ENCODE measurements at places on chromosomes 4 and X. TPM values are rescaled to one million over a fixed set of nuclear protein-coding genes. Genes with fewer than 3 reads are reported as not detected.

The XG gene
- 0.93 TPM for total RNA-seq

The SMIM10 gene
- 6.5 TPM for total RNA-seq

The RFC1 gene
- 37.6 TPM for total RNA-seq

The DCLK2 gene
- total RNA-seq, result 1.7 TPM

The CNGA2 gene
- total RNA-seq, result not detected

The TKTL2 gene
- total RNA-seq, result not detected

DNA sequence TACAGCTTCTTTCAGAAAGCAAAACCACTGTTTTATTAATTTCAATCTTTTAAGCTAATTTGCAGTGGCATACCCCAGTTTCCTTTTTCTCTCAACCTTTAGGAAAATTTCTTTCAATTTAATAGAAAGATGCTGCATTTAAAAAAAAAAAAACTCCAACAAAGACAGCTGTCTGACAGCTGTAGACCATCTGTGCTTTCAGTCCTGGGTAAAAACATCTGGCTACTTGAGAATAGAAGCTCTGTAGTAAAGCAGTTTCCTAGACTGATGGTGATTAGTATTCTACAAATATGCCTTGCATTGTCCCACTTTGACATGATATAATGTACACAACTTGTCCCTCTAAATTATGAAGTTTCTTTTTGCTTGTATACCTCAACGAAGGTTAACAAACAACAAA, 197.8 kb downstream of the EDA start:
- no peak for DNase-seq

- DNase-seq, result no peak
Measured at GRCh38 chr4:112007391-112007790, 137.9 kb upstream of the FAM241A start.

GRCh38 chr4:8365353-8365752, 75.2 kb downstream of the ACOX3 start:
- no peak for DNase-seq

DNA sequence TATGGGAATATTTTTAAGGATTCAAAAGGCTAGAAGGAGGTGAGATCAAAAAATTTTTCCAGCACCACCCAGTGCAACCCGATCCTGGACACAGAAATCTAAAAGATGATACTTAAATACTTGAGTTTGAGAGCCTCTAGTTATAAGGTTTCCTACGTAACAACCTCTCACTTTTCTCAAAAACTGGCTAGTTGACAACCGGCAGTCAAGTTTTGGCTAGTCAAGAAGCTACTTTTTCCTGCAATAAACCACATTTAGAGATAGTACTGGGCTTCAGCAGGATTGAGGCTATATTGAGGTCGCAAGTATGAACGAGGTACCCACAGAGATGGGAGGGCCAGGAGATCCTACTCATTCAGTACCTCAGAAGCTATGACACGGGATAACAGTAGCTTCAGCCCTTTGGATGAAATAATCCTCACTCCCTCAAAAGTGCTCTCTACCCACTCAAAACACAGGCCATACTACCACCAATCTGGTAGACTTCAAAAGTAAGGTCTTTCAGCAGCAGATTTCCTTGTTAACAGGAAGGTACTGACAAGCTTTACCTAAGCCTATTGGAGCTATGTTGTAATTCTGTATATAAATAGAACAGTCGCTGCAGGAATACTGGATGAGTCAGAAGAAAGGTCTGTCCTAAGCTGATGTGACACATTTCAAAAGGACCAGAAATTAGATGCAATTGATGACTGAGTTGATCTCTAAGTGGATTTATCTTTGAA, 1.5 kb upstream of the TSPAN5 start:
- no peak for DNase-seq

GRCh38 chr4:89425023-89425422, 117.4 kb upstream of the GPRIN3 start:
- DNase-seq, result no peak

DNA sequence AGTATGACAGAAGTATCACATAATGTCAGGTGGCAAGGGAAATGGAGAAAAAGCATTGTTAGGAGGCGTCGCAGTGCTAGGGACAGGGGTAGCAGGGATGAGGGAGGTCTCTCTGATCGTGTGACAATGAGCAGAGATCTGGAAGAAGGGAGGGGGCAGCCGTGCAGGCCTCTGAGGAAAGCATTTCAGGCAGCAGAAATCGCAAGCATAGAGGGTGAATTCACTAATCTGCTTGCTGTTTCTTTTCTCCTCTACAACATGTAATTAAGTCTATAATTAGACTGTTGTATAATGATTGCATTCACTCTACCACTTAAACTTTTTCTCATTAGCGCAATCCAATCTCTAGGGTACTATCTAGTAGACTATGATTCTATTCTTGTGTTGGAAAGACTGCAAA, 9.1 kb downstream of the CYP4V2 start:
- DNase-seq, result no peak

GRCh38 chr4:169566021-169566818, 46.2 kb downstream of the NEK1 start:
- no peak for DNase-seq

DNA sequence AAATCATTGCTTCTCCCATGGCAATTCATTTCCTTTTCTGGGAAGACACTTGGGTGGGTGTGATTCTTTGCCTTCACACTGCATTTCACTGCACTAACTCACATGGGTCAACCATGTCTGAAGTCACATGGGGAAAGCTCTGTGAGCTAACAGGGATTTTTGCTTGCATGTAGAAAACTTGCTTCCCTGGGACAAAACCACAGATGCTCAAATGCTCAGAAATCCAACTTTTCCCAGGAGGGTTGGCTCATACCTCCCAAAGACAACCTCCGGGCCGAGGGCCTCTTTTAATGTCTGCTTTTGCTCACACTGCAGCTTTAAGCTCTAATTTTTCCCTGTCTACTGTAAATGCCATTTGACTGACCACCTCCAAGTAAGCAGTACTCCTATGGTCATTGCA, 1695.2 kb downstream of the STIM2 start:
- DNase-seq, result no peak

DNA sequence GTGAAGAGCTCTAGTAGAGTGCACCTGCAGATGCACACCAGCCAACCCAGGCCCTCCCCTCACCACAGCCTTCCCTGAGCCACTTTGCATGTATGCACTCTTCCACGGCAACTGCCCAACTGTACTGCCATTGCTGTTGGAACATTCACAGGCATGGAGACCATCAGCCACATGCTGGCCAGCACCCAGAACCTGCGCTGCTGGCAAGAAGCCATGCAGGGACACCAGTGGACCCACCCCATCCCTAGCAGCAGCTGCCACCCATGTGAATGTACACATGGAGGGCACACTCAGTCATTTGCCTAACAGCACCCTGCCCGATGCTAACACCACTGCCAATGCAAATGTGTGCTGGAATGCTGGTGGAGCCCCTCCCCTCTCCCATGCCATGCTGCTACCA, 35.6 kb downstream of the FAM47B start:
- DNase-seq, result no peak

DNA sequence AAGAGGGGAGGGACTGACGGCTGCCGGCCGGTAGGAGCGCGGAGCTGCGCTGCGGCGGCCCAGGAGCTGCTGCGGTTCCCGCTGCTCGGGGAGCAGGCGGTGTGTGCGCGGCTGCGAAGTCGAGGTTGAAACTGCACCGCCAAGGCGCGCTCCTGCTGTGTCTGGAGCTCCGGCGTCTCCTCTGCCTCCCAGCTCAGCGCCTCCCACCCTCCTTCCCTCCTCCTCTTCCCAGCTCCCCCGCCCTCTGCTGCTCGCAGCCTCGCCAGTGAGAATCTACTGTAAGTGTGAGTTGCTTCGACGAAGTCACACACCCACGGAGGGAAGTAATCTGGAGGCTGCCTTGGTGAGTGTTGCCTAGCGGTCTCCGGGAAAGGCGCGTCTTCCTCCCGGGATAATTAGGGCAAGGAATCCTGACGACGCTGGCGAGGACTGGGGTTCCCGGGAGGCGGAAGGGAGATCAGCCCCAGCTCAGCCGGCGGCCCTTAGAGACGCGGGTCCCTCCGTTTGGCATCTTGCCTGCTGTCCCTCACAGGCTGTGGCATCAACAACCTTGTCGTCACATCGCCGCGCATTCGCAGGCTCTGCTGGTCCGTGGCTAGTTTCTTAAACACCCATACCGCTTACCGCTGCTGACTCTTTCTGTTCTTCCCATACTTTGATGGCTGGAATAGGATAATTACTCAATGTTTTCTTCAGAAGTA, at the start of gene EPHA5:
Gene EPHA5 (minus strand): TSS at position 159 of the 701 bp plus-strand sequence. CDS start 747 bp downstream, outside the sequence.
- DNase-seq, result peak; percentile 32

- DNase-seq, result no peak
Measured at GRCh38 chr4:154478128-154478527, 13.5 kb downstream of the DCHS2 start.

GRCh38 chr4:163762741-163763140, 268.3 kb downstream of the TMA16 start:
- no peak for DNase-seq

- no peak for DNase-seq
Measured at GRCh38 chr4:39716356-39716755, 18.4 kb downstream of the UBE2K start.

- DNase-seq, result no peak
Measured at GRCh38 chrX:776061-776460, 145.5 kb downstream of the SHOX start.

- no peak for DNase-seq
Measured at GRCh38 chr4:43163101-43163792, 270.7 kb downstream of the GRXCR1 start.

DNA sequence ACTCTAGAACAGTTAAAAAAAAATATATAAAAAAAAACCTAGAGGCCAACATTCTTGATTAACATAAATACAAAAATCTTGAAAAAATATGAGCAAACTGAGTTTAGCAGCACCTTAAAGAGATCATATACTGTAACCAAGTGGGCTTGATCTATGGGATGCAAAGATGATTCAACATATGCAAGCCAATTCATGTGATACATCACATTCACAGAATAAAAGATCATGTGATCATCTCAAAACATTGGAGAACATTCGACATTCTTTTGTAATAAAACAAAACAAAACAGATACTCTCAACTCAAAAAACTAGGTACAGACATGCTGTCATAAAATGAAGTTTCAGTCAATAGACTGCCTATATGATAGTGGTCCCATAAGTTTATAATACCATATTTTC, 165.4 kb upstream of the NDST4 start:
- no peak for DNase-seq

All from liver (tissue), 10 donors.